A549 treated with RU486 at 1 μM for 4 hours (cell line): ENCODE measurements at places on chromosomes 4 and X. TPM values are rescaled to one million over a fixed set of nuclear protein-coding genes. Genes with fewer than 3 reads are reported as not detected.

Gene SPANXN1
- total RNA-seq: not detected in 5 replicates

Gene XG
- total RNA-seq: not detected in 5 replicates

Gene CT45A1
- not detected in 5 replicates for total RNA-seq

Gene BEX2
- total RNA-seq: 7.5 to 12.9 TPM (median 10.3 TPM) in 5 replicates
